ENCODE measurements at places on chromosomes 3 and 15. TPM values are rescaled to one million over a fixed set of nuclear protein-coding genes. Genes with fewer than 3 reads are reported as not detected.

The MED12L gene
- polyA plus RNA-seq = 0.01 TPM

The ERC2 gene
- polyA plus RNA-seq = 0.39 TPM

The SYNPR gene
- polyA plus RNA-seq = not detected

The NR1I2 gene
- polyA plus RNA-seq = not detected

The C3orf18 gene
- 2.1 TPM for polyA plus RNA-seq

The SLC9A9 gene
- polyA plus RNA-seq = 2.8 TPM

Data from mammary epithelial cell (primary cell).